SW480 (cell line): ENCODE measurements at places on chromosomes 7 and 10.

GRCh38 chr10:108629834-108630233 is 1293.5 kb downstream of the XPNPEP1 start:
- no peak for DNase-seq

- no peak for DNase-seq
These were observed 197.0 kb downstream of the USP6NL start for GRCh38 chr10:11414314-11415038.

GRCh38 chr10:31808258-31809218 is 120.1 kb downstream of the ARHGAP12 start:
- DNase-seq: peak; percentile 21

DNA sequence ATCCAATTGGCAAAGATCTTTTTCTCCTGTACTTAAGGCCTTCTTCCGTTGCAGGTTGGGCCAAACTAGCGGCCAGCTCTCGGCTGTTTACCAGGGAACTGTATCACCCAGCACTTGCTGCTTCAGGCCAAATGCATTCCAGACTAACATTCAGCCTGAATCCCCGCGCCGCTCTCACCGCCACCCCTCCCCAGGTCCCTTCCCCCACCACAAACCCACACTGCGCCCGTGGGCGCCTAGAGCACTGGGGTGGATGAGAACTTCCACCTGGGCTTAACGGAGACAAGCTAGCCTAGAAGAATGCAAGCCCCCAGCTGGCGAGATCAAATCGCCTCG is 676 bp downstream of the TCAF1 start:
- no peak for DNase-seq

- DNase-seq: no peak
These were observed 262.7 kb downstream of the BMPER start for GRCh38 chr7:34168013-34168412.

DNA sequence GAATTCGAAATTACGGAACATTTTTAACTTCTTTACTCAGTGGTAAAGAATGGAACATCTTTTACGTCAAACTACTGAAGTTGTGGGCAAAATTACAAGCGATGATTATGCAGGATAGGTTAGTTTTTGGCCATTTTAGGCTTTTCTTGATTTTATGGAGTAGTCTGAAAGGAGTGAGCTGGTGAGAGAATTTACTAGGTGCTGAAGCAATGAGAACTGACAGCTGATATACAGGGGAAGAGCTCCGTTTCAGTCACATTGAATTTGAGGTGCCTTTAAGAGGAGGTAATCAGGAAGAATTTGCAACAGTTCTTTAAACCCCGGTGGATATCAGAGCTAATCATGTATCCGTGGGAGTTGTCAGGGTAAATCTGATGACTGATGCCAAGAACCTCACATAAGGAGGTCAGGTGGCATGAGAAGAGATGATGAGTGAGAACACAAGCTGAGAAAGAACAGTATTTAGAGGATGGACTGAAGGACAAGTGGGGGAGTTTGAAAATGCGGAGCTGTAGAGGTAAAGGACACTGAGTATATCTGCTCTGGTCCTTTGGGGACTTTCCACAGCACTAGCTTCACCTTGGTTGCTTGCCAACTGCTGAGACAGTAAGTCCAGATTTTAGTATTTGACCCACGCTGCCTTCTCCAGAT is 104.3 kb downstream of the AHR start:
- DNase-seq: no peak

- DNase-seq: no peak
These were observed 322.4 kb upstream of the GHITM start for GRCh38 chr10:83816942-83817341.

- no peak for DNase-seq
These were observed 1.1 kb upstream of the DIP2C start for GRCh38 chr10:690372-691161.
